ENCODE measurements at places on chromosomes 13 and 19.
A peak's percentile ranks its signal among the peaks of the same experiment; 100 is the strongest.

DNA sequence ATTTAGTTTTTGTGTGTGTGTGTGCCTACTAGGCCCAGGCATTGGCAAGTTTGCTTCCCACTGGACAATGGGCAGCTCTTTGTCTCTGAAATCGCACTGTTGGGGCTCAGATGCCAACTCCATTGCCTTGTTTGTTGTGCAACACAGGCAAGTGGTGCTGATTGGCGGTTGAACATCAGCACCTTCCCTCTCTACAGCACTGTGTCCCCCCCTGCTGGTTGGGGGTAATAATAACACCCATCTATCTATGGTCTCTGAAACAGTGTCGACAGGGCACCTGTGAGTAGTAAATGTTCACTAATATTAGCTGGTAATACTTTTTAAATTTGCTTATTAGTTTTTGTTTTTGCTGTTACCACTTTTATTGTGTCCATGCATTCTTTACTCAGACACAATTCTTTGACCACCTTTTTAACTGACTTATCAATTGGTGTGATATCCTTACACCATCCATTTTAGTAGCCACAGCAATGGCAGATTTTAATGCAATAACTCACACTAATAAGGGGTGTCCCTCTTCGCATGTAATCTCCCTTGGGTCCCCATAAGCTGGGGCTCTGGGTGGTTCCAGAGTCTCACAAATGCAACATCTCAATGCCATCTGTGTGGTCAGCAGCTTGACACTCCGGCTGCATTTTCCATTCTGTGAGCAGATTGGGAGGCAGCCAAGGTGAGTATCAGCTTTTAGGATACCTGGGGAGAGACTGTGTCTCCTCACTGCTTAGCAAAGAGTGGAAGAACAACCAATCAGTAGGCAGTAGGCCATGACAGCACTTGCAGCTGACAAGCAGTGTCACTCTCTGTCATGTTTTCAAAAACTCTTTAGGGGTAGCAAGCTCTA, 47.7 kb upstream of the UQCRFS1 start:
- no peak for DNase-seq

GRCh38 chr19:43468354-43469159, 3.1 kb upstream of the LYPD3 start:
- DNase-seq = no peak

GRCh38 chr13:73677048-73677601, 457.1 kb downstream of the KLF12 start:
- no peak for DNase-seq

- no peak for DNase-seq
These were observed 2.8 kb upstream of the CERS4 start for GRCh38 chr19:8206147-8207087.

GRCh38 chr19:14758816-14759215, 19.5 kb downstream of the ADGRE2 start:
- DNase-seq = no peak

- no peak for DNase-seq
These were observed 37.5 kb downstream of the RFC3 start for GRCh38 chr13:33855371-33855895.

DNA sequence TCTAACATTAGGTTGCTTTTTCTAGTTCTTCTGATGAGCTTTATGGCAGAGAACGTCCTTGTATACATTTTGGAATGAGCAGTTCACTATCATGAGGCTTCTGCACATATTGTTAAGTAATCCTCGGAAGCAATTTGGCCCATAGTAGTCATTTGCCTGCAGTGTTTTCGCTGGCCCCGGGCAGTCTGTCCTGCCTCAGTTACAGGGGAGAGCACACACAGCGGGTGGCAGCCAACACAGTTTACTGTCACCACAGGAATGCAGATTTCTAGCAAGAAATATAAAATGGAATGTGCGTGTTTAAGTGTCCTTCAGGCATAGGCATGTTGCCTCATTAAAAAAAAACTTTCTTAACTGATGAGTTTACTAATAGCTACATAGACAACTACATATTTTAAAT, 71.5 kb upstream of the GJB6 start:
- DNase-seq = no peak

GRCh38 chr13:99953138-99953755, 18.3 kb downstream of the ZIC5 start:
- no peak for DNase-seq

DNA sequence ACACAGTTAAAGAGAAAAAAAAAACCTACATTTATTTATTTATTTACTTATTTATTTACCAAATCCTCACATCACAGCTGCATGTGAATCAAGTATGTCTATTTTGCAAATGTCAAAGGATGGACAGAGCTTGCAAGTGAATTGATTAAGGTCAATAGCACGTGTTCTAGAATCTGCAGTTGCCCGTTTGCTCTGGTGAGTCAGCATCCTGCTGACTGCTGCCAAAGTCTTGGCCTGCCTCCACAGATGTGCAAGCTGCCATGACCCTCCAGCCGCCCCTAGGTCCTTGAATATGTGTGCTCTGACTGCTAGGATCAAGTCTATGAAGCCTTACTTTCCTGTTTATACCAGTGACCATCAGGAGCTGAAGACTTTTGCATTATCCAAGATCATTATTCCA, 320.6 kb downstream of the GPC5 start:
- DNase-seq = no peak

GRCh38 chr13:98517576-98518310, 59.2 kb downstream of the STK24 start:
- peak; percentile 37 for DNase-seq

DNA sequence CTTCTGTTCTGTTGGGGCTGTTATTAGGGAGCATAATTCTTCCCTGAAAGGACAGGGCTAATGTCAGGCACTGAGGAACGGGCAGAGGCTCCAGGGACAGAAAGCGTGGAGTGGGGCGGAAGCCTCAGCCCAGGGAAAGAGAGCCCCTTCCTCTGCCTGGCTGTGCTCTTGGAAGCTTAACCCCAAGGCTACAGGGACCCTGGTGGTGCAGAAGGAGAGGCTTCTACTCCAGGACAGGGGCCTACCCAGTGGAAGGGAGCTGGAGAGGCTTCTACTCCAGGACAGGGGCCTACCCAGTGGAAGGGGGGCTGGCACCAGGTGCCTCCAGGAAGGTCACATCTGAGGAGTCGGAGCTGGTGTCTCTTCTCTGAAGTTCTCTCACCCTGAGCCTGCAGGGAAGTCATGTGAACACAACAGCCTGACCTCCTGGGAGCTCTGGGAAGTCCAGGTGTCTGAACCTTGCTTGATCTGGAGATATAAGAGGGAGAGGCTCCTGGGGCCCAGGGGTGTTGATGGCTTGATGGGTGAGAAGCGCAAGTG, 159.5 kb upstream of the SOX1 start:
- no peak for DNase-seq

DNA sequence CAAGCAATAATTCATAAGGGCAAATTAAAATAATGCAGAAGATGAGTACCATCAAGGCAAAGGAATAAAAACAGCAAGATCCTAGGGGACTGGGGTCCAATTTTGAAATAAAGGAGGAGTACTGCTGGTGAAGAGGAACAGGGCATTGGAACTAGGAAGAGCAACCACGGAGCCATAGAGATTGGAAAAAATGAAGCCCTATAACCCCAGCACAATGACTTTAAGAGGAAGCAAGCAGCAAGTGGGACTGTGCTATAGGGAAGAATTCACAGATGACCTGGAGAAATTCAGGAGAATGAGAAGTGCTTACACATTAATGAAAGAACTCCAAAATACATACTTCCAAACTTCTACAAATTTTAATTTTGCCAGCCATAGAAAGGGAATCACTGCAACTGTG, 44.9 kb upstream of the ITM2B start:
- DNase-seq = no peak

DNA sequence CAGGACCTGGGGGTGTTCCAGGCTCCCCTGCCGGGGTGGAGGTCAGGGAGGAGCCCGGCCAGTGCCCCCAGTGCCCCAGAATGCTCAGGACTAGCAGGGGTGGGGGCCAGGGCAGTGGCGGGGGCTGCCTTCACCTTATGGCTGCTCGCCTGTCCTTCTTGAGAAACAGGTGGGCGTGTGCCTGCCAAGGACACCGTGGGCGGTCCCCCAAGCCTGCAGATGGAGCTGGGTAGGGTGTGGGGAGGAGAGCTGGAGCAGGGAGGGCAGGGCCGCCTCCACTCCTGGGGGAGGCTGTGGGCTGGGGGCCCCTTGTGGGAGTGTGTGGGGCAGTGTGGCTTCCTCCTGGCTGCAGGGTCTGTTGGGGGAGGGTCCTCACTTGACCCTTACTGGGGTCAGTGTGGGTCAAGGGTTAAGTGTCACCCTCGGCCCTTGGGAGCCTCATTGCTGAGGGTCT, 160.1 kb downstream of the KDM4B start:
- no peak for DNase-seq

GRCh38 chr19:41265395-41266153, 1.4 kb downstream of the HNRNPUL1 start:
- no peak for DNase-seq

GRCh38 chr19:42076380-42076944, 496 bp downstream of the ZNF574 start:
- DNase-seq = no peak

DNA sequence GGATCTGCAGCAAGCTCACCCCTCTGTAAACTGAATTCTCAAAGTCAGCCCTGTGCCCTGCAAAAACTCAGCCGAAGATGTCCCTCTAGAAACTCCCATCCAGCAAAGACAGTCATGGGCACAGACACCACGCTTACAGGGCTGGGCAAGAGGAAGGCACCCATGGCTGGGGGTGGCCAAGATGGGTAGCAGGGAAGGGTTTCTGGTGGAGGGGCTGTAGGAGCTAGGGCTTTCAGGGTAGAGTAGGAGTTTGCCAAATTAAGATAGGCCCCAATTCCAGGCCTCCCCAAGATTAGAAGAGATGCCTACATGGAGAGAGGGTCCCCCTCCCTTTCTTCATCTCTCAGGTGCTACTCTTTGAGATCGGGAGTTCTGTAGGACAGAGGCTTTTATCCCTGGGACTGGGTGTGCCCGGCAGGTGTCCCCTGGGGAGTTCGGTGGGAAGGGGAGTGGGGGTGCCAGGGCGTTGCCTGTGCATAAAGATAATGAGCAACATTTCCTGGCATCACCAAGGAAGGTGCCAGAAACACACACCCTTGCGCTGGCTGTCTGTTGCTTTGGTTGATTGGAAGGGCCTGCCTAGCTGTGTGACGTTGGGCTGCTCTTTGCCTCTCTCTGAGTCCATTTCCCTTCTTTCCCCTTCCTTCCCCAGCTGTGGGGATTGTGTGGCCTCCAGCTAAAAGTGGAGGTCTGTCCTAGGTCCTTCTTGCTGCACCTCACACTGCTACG, 9.4 kb downstream of the NRTN start:
- no peak for DNase-seq

GRCh38 chr13:47904241-47904640, 96.8 kb downstream of the SUCLA2 start:
- no peak for DNase-seq

GRCh38 chr19:53466726-53467484, 628 bp upstream of the ZNF813 start:
- peak; percentile 2 for DNase-seq

DNA sequence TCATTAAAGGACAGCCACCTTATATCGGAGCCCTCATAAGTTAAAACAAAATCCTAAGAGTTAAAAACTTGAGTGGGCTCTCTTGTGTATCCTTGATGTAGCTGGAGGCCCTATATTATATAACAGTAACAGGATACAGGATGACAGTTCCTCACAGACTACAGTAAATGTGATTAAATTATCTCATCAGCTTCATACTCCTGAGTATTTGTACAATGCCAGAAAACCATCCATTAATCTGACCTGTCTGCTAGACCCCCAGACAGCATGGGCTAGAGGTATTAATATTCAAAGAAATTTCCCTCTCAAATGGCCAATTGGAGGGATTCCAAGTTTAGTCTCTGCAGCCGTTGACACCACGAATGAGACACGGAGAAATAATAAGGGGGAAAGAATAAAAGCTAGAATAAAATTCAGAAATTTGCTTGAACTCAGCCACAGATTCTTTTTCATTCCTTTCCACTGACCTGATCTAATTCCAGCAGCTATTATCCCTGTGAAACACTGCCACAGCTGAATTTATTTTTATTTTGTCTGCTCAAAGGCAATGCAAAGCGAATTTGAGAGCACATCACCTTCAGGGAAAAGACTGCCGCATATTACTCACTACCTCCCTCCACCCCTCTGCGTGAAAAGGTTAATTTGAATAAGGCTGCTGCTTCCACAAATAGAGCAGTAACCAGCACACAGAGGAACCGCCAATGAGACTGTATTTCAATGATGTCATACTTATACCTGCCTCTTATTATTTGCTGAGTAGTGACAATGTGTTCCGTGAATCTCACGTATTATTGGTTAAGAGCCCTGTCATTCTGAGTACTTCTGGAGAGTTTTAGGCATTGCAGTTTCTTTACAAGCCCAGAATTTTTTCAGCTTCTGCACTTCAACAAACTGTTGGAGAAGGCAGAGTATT, 155.9 kb upstream of the KLF12 start:
- DNase-seq = peak; percentile 3

GRCh38 chr13:26486550-26486949, 70.9 kb upstream of the WASF3 start:
- DNase-seq = no peak

DNA sequence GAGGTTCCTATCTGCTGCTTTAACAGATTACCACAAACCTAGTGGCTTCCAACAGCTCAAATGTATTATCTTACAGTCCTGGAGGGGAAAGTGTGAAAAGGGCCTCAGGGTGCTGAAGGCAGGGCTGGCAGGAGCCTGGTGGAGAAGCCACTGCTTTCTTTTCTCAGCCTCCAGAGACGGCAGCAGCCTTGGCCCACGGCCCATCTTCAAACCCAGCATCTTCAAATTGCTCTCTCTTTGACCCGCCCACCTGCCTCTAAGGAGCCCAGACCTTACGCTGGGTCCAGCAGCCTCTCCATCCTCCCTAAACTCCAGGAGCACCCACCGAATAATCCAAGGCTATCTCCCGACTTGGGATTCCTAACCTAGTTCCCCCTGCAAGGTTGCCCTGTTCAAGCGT, 35.6 kb downstream of the C13orf46 start:
- no peak for DNase-seq

DNA sequence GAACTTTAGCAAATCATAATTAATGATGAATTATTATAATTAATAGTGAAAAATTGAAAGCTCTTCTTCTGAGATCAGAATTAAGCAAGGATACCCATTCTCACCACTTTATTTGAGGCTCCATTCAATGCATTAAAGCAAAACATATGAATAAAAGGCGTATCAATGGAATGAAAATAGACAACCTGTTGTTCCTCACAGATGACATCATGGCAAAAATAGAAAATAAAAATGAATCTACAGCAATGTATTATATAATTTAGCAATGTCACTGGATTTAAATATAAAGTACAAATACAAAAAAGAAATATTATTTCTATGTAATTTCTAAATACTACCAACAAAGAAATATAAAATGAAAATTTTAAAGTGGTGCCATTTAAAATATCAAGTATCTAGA, 11.1 kb upstream of the ZNF780A start:
- no peak for DNase-seq

GRCh38 chr19:21472507-21472906, 32.9 kb upstream of the ZNF429 start:
- no peak for DNase-seq

Measured in activated T-helper 9 cell treated with anti-CD3 and anti-CD28 coated beads, Interleukin-2, amount 50 U/mL, for 16 hours (primary cell).